Fibroblast of skin of left biceps (primary cell): ENCODE measurements at places on chromosomes 5 and 9.
A peak's percentile ranks its signal among the peaks of the same experiment; 100 is the strongest.

- no peak for DNase-seq
These were observed 160.1 kb upstream of the SHB start for GRCh38 chr9:38229104-38229500.

GRCh38 chr5:94969174-94969573, 315.7 kb downstream of the MCTP1 start:
- DNase-seq = no peak

- DNase-seq = no peak
These were observed 206.2 kb downstream of the MEF2C start for GRCh38 chr5:88676637-88677375.

- no peak for DNase-seq
These were observed 126.0 kb upstream of the CACNA1B start for GRCh38 chr9:137751616-137752015.

GRCh38 chr9:76630916-76631315, 133.3 kb upstream of the PCA3 start:
- no peak for DNase-seq

- DNase-seq = no peak
These were observed 21.8 kb downstream of the GRIN3A start for GRCh38 chr9:101716629-101717028.

- DNase-seq = no peak
These were observed 85.0 kb upstream of the TAF11L2 start for GRCh38 chr5:17412760-17413671.

DNA sequence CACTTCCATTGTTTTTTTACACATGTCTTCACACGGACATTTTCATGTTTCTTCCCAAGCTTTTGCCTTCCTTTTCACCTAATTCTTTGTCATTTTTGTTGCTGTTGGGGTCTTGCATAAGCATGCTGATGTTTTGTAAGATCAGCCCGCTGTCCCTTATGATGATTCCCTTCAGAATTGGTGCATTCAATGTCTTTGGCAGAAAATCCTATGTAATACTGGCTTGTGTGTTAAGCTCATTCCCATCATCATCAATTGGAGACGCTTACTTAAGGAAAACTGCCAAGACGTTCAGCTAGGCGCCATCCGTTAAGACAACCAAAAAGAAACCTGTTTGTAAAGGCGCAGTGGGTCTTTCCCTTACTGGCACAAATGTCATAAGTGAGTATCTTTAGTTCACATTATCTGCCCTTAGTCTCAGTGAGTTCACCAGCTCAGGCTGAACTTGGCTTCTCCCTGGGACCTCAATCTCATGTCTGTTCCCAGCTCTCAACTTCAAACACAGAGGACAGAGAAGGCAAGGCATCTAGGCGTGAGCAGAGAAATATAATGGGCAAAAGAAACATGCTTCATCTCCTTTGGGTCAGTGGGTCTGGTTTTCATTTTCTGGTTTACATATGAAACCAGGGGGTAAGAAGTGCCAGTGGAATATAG, 97.9 kb downstream of the EFNA5 start:
- no peak for DNase-seq

GRCh38 chr5:139162448-139162847, 35.7 kb downstream of the SIL1 start:
- DNase-seq = no peak

GRCh38 chr5:139138809-139139208, 59.4 kb downstream of the SIL1 start:
- DNase-seq = no peak

GRCh38 chr5:179298181-179298993, 46.9 kb downstream of the ADAMTS2 start:
- no peak for DNase-seq

DNA sequence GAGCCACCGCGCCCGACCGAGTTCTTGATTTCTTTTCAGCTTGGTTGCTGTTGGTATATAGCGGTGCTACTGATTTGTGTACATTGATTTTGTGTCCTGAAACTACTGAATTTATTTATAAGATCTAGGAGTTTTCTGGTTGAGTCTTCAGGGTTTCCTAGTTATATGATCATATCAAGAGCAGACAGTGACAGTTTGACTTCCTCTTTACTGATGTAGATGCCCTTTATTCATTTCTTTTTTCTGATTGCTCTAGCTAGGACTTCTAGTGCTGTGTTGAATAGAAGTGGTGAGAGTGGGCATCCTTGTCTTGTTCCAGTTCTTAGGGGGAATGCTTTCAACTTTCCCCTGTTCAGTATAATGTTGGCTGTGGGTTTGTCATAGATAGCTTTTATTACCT, 17.4 kb upstream of the LRRC19 start:
- no peak for DNase-seq

DNA sequence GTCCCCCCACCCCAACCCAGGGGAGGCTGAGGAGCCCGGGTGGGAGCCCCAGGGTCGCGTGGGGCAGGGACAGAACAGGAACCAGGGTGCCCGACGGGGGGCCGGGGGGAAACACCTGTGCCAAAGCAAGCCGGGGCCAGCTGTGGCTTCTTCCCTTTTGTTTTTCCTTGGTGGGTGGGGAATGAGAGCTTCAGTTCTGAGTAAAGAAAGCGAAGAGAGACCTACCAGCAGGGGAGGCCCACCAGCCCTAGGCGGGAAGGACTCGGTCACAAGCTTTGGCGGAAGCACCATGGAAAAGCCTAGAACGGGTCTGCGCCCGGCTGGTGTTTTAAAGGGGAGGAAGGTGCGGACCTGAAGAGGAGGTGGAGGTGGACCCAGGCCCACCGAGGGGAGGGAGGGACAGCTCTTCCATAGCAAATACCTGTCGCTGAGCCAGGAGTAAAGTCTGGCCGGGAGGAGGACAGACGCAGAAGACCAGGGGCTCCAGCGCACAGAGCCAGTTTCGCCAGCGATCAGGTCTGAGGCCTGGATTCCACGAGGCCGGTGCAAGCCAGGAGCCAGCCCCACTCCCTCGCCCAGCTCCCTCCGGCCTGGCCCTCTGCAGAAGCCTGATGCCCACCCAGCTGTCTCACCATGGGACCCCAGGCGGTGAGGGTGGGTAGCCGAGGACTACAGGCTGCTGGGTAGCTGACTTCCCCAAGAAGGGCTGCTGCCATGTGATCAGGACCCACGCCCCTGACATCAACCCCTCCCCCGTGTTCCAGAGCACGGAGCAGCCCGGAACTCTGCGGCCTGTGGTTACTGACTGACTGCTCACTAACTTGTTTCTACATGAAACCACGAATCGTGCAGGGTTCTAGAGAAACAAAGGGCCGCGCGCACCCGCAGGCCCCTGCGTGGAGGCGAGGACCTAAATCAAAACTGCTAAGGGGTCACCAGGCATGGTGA, 849 bp upstream of the MGAT1 start:
- DNase-seq = no peak

DNA sequence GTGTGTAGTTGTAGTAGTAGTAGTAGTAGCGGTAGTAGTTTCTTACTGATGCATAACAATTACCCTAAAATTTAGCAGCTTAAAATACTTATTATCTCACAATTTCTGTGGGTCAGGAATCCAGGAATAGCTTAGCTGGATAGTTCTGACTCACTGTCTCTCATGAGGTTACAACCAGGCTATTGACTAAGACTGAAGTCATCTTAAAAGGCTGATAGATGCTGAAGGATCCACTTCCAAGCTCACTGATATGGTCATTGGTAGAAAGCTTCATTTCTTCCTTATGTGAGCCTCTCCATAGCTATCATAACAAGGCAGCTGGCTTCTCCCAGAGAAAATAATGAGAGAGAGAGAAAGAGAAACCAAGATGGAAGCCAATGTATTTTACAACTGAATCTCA, 147.5 kb upstream of the FBXL17 start:
- no peak for DNase-seq

DNA sequence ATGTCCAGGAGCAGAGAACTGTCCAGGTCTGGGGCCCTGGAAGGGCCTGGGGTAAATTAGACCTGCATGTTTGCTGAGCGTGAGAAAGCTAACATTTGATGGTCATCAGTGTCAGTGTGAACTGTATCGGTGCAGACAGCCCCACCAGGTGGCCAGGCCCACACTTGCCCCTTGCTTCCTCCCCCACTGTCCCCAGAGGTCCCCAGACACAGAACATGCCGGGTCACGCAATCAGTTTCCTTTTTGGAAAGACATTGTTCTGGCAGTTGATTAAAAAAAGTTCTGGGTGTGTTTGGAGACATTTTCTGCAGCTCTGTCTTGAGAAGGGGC, 1.5 kb downstream of the NKD2 start:
- no peak for DNase-seq

DNA sequence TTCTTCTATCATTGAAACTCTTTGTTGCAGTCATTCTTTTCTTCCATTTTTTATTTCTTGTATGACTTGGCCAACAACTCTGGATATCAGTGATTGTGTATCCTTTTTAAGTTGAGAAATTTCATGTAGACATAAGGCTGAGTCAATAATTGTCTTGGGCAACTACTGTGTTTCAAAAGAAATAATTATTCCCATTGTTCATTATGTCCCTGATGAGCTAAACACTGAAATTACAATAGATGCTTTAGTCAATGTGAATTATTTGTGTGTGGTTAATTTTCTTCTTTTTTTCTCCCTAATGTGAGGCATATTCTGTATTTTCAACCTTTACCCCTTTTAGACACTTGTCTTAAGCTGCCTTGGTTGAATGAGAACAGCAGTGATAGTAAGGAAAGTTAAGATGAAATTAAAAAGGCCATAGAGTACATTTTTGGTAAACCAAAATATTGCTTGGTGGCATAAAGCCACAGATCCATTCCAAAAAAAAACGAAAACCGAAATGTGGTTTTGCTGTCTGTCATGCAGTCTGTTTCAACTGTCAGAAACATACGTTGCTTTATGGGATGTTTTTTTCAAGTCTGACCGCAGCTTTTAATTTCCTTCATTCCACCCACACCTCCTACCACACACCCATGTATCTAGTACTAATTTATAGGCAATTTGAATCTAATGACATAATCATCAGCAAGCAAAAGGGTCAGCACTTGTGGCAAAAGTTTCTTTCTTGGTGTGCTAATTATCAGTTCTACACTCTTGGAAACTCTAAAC, 21.1 kb downstream of the TLE4 start:
- no peak for DNase-seq

DNA sequence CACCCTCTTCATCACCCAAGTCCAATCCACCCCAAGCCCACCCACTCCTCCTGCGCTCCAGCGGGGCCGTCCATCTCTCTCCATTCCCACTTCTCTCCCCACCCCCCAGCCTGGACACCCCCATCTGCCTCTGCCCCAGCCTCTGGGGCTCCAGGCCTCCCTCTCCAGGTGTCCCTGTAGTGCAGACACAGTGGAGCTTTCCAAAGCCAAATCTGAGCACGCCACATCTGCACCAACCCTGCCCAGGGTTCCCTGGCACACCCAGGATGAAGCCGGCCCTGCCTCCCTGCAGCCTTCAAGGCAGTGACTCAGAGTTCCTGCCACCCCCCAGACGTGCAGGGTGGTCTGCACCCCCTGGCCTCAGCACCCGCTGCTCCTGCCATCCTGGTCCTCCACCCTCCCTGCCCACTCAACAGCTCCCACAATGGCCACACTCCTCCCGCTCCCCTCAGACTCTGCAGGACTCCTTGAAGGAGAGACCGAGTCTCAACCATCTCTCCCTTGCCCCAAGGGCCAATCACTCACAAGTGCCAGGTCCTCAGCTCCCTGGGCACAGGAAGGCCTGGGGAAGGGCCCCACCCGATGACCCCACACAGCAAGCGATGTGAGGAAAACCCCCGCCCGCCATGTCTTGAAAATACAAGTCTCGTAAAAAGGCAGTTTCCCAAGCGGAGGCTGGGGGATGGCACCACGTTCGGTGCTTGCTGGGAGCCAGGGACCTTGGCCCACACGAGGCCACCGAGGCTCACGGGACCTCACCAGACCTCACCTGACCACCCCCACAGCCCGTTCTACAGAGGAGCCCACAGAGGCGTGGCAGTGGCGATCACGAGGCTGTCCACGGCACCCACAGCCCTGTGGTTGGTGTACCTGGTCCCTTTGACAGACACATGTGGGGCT, 22.2 kb downstream of the VAV2 start:
- no peak for DNase-seq

DNA sequence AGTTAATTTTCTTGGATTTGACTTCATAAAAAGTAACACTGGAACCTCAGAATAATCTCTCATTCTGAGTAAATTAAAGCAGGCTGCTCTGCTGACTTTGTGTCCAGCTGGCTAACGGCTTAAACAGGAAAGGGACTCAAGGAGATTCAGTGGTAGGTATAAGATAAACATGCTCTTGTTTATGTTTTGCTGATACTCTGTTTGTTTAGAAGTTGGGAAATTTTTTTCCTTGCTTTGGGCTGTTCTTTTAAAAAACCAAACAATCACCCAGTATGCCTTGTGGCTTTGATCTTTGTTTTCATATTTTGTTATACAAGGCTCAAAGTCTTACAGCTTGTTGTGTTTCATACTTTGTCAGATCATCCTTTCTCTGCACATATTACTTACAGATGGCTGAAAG, 237.6 kb upstream of the RIOK2 start:
- DNase-seq = no peak

GRCh38 chr5:41575110-41575779, 64.8 kb upstream of the PLCXD3 start:
- no peak for DNase-seq

- DNase-seq = peak; percentile 54
These were observed 167.5 kb downstream of the CDK5RAP2 start for GRCh38 chr9:120412425-120412951.

DNA sequence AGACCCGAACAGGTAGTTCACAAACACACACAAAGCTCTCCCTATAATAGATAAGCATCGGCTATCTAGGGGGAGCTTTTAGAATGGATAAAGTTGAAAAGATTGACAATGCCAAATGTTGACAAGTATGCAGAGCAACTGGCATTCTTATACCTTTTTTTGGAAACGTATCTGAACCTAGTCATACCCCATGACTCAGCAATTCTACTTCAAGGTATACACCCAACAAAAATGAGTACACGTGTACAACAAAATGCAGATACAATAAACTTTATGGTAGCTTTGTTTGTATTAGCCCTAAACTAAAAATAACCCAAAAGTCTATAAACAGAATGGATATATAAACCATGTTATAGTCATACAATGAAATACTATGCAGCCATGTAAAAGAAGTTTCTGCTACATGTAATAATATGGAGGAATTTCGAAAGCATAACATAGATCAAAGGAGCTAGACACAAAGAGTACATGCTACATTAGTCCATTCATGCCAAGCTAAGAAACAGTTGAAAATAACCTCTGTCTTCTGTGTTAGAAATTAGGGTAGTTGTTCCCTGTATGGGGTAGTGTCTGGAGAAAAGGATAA, 718.5 kb upstream of the ZNF608 start:
- no peak for DNase-seq

GRCh38 chr5:149181732-149182131, 40.4 kb downstream of the ABLIM3 start:
- DNase-seq = no peak

- peak; percentile 77 for DNase-seq
These were observed 633.6 kb downstream of the BNC2 start for GRCh38 chr9:16236882-16237281.

GRCh38 chr9:78261403-78262001, 25.6 kb downstream of the CEP78 start:
- no peak for DNase-seq

GRCh38 chr5:135324160-135324559, 74.9 kb downstream of the MACROH2A1 start:
- DNase-seq = no peak
